ENCODE measurements at places on chromosomes 6 and 20. TPM values are rescaled to one million over a fixed set of nuclear protein-coding genes. Genes with fewer than 3 reads are reported as not detected.

The RGS19 gene
- total RNA-seq = 20.6 TPM

The PAX1 gene
- not detected for total RNA-seq

The CST9L gene
- not detected for total RNA-seq

GRCh38 chr6:57822896-57823358, 505.5 kb downstream of the PRIM2 start:
- DNase-seq = no peak
- H3K27ac ChIP-seq = no peak overlapping the region
- H3K27me3 ChIP-seq = peaks cover 44% of the 10 kb centered on the region
- no peak overlapping the region for H3K4me3 ChIP-seq

- no peaks in the 10 kb centered on the region for H3K36me3 ChIP-seq
- no peak for DNase-seq
- peaks cover 19% of the 10 kb centered on the region for H3K27me3 ChIP-seq
- H3K4me1 ChIP-seq = no peaks in the 10 kb centered on the region
Observed at GRCh38 chr6:62286470-62286843, 432 bp upstream of the KHDRBS2 start.

GRCh38 chr20:36285746-36286447, 20.2 kb upstream of the DLGAP4 start:
- no peak overlapping the region for H3K27ac ChIP-seq
- H3K36me3 ChIP-seq = no peaks in the 10 kb centered on the region
- no peak for DNase-seq

DNA sequence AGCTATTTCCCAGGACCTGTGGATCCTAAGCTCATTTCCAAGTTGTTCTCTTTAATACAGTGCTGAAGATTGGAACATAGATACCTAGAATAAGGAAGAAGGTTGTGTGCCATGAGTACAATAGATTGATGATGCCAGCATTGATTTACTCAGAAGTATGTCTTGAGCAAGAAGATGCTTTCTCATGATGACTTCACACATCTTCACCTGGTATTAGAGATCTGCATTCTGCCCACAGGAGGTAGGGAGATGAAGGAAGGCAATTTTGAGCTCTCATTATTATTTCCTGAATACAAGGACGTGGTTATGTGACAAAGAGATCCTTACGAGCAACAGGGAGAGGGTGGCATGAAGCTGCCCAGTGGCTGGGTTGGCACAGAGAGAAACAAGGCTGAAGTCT, 20.0 kb upstream of the ZNF165 start:
- H3K27me3 ChIP-seq = peaks cover 26% of the 10 kb centered on the region
- H3K27ac ChIP-seq = no peak overlapping the region
- DNase-seq = no peak
- no peaks in the 10 kb centered on the region for H3K4me1 ChIP-seq
- no peaks in the 10 kb centered on the region for H3K36me3 ChIP-seq

DNA sequence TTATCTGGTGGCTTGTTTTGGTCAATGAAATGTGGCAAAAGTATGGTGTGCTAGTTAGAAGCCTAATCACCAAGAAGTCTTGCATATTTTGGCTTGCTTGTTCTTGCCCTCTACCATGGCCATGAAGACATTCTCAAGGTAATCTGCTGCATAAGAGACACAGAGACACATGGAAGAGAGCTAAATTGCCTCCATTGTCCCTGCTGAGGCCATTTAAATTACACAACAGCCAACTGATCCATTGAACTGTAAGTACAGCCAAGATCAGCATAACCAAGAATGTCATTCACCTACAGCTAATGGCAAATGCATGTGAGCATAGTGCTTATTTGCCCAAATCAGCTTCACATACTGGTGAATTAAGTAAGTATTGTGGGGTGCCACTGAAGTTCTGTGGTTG, 603.8 kb downstream of the FRK start:
- no peaks in the 10 kb centered on the region for H3K4me1 ChIP-seq
- DNase-seq = no peak
- no peaks in the 10 kb centered on the region for H3K27me3 ChIP-seq
- no peak overlapping the region for H3K27ac ChIP-seq
- no peaks in the 10 kb centered on the region for H3K36me3 ChIP-seq
- H3K4me3 ChIP-seq = no peak overlapping the region

DNA sequence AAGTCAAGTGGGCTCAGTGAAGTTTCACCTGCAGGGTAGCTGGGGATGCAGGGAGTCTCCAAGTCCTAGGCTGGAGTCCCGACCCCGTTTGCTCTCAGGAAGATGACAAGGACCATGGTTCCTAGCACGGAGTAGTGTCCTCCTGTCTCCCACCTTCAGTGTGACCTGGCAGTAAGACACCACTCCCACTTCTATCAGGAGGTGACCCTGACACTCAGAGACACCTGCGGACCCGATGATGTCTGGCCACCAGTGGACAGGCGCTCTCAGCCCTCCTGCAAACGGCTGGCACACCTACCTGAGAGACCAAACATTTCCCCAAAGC, 1.1 kb downstream of the SOD2 start:
- peaks cover 47% of the 10 kb centered on the region for H3K4me1 ChIP-seq
- H3K27me3 ChIP-seq = no peaks in the 10 kb centered on the region
- peak overlapping the region; percentile 95 for H3K4me3 ChIP-seq
- peaks cover 43% of the 10 kb centered on the region for H3K36me3 ChIP-seq
- DNase-seq = no peak
